ENCODE measurements at places on chromosomes 16 and 17. TPM values are rescaled to one million over a fixed set of nuclear protein-coding genes. Genes with fewer than 3 reads are reported as not detected.

The ZG16 gene
- not detected for total RNA-seq

The PTGES3L gene
- 0.69 TPM for total RNA-seq

The C1QTNF1 gene
- total RNA-seq, result 38.9 TPM

The NPIPA5 gene
- total RNA-seq, result 5.4 TPM

The CES1 gene
- total RNA-seq, result 52.0 TPM

The DBNDD1 gene
- total RNA-seq, result 61.3 TPM

The TEKT1 gene
- not detected for total RNA-seq

Measured in A549 treated with ZK216348 at 1 μM for 4 hours (cell line).